ENCODE measurements at places on chromosomes 2 and 18. TPM values are rescaled to one million over a fixed set of nuclear protein-coding genes. Genes with fewer than 3 reads are reported as not detected.

DNA sequence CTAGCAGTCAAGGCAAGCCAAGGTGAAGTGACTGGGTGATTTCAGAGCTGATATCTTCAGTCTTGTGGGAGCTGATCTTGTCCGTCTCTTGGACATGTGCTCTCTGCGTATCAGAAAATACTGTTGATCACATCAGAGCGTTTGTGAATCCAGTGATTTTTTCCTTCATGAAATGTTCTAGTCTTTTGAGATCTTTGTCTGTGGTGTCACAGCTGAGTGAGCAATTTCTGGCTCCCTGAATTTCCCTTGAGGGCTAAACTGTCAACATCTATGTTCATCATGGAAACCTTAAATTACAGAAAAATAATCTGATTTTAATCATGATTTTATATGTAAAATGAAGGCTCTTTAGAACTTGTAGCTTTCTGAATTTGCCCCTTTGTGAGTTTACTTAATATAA is 432.0 kb downstream of the CCDC85A start:
- DNase-seq = no peak

DNA sequence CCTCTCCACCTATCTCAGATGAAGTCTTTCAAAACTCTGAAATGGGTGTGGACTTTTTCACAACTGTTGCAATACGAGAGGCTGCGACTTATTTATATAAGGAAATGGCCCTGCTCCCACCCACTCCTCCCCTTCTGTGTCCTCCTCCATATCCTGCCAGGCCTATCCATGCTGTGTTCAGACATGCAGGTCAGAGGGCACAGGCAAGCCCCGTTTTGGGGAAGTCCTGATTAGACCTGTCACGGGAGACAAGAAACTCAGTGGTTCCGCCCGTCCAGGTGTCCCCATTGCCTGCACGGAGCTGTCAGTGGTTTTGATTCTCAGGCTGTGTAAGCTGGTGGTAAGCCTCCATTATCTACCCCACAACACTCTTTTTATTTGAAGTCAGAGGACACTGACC is 99.6 kb upstream of the MGAT5 start:
- DNase-seq = no peak

DNA sequence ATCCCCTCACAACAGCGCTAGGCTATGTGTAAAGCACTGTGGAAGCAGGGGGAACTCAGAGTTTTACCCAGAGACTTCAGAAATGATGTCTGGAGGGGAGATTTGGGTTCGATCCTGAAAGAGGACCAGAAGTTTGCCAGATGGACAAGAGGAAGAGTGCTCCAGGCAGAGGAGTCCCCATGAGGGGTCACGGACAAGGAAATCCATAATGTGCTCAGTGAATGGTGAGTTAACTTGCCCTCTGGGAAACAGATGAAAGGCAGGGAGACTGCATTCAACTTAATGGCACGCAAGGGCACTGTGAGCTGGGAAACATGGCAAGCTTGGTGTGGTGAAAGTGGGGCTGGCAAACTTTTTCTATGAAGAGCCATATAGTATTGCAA is 6.0 kb upstream of the ASAP2 start:
- no peak for DNase-seq

DNA sequence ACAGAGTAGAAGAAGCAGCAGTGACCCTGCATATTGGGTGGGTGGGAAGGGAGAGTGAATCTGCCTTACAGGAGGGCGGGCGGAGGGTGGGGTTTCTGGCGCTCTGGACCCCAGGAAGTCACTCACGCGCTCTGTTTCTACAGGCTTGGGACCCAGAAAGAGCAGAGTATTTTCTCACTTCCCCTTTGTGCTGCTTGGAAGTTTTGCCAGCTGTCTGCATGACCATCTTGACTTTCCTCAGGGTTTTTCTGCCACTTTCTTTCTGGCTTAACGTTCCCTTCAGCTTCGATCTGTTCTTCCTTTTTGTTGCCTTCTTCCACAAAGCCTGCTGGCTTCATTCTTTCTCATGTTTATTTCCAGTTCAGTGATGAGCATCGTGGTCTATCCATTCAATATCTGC is 383.1 kb downstream of the GALR1 start:
- DNase-seq = no peak

DNA sequence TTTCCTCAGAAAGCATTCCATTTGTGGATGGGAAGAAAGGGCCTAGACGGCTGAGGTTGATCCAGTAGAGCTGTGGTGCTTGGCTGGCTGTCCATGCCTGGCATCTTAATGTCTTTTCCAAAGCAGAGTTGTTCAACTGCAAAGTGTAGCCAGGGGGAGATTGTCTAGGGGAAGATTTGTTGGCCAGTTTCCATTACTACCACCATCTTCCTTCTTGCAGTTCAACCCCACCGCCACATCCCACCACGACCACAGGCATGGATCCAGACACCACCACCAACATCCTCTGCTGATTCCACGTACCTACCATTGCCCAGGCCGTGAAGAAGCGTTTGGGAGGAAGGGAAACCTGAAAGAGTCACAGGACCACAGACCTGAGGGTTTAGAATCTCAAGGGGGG is 50.7 kb upstream of the HAAO start:
- no peak for DNase-seq

GRCh38 chr2:197500503-197501131 is 438 bp downstream of the HSPE1 start:
- no peak for DNase-seq

DNA sequence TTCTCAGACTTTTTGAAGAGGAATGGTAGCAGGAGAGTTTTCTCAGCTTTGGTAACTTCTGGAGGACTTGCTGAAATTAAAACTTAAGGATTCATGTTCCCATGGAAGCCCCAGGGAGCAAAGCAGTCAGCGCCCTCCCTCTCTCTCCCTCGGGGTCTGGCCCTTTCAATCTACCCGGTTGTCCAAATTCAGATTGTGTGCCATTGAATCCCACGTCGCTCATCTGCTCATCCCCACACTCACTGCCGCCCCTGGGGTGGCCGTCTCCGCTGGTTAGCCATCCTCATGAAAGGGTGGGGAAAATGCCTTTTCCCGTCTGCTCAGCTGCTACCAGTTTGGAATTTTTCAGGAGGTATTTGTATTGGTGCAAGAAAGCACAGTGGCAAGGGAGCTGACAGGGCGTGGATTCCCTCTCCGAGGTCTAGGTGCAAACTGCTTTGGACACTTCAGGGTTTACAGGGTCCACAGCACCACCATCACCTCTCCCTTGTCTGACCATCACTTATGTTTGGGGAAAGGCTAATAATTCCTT is 27.1 kb downstream of the MCFD2 start:
- DNase-seq = no peak

GRCh38 chr2:233015019-233015645 is 2.1 kb upstream of the NGEF start:
- DNase-seq = no peak

GRCh38 chr2:188582211-188582610 is 290.5 kb downstream of the GULP1 start:
- DNase-seq = no peak

GRCh38 chr2:68943581-68944568 is 8.8 kb downstream of the GKN2 start:
- DNase-seq = peak; percentile 52

DNA sequence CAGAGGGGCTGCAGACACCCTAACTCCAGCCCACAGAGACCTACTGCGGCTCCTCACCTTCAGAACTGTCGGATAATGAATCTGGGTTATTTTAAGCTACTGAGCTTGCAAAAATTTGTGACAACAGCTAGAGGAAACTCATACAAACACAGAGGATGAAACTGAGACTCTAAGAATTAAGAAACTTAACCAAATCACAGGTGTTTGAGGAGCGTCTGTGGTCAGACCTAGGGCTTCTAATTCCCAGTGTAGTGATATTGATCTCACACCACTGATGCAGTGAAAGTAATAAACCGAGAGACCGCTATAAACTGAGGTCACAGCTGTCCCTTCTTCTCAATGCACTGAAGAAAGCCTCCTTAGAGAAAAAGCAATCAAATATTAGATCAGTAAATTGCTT is 110.1 kb downstream of the RGPD3 start:
- DNase-seq = no peak

DNA sequence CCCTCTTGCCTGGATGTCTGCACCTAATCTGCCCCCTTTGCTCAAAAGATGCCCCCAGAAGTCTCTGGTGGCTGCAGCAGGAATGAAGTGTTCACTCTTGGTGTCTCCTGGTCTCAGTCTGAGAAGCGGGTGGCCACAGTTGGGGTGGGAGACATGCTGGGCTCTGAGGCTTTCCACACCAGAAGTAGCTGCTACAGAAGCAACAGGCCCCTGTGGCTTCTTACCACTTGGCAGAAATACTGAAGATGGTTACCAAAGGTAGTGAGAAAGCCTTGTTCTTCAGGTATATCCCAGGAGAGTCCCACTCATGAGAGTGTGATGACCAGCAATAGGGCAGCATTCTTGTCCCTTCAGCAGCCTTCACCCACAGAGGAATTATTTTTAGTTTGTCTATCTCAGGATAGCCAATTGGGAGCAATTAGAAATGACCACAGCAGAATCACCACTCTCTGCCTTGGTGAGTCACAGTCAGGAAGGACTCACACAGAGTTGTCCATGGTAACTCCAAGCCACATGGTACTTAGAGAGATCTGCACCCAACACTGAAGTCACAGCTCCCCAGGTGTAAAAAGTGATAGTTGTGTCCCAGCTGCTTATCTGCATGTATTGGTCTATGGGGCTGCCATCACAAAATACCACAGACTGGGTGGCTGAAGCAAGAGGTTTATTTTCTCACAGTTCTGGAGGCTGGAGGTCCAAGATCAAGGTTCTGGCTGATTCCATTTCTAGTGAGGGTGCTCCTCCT is 169.8 kb upstream of the ID2 start:
- no peak for DNase-seq

- no peak for DNase-seq
Measured at GRCh38 chr18:42005782-42006181, 50.7 kb downstream of the PIK3C3 start.

DNA sequence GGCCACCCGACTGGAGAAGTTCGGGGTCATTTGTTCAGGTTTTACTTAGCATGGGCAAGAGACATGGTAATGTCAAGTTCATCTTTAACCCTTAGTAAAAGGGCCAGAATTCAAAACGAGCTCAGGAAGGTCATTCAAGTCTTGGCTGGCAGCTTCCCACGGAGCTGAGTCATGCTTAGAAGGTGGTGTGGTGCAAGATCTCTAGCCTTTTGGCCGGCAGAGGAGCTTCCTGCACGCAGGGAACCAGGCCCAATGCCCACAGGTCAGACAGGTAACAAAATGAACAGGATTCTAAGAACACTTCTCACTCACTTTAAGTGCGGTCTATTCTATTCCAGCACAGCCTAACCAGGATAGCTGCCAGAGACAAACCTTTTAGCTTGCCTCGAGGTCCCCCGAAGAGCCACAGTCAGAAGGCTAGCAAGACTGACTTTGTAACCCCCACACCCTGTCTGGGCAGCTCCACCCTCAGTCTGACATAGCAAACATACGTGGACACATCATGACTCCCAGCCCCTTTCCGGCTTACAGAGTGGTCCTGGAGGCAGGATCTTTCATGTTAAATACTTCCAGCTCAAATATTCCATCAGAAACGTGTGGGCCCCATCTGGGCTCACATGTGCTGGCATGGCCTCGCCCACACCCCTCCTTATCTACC is 292.7 kb downstream of the BCL11A start:
- no peak for DNase-seq

GRCh38 chr2:219266232-219266631 is 12.5 kb upstream of the TUBA4A start:
- DNase-seq = no peak

UGT1A4 gene
- total RNA-seq = not detected

EPB41L3 gene
- total RNA-seq = 0.36 TPM

C2orf66 gene
- total RNA-seq = 0.33 TPM

ACKR3 gene
- total RNA-seq = not detected

CSRNP3 gene
- total RNA-seq = not detected

KIF3C gene
- total RNA-seq = 55.7 TPM

GALNT3 gene
- total RNA-seq = 0.10 TPM

RIT2 gene
- not detected for total RNA-seq

SLC66A3 gene
- total RNA-seq = 39.1 TPM

OXER1 gene
- total RNA-seq = 0.10 TPM

Measured in Panc1 (cell line).